ENCODE measurements at places on chromosomes 5 and 9.

DNA sequence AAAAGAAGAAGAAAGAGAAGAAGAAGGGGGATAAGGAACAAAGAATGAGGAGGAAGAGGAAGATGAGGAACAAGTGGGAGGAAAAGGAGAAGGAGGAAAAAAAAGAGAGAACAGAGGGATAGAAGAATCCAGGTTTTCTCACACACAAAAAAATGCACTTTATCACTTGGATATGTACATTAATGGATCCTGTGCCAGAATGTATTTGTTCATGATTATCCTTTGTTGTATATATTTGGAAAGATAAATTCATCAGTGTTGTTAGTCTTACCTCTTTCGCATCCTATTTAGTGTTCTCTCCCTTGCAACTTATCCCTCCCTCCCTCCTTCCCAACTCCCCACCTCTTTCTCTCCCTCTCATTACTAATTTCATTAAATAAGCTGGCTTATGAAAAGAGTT, 298.8 kb downstream of the SLCO4C1 start:
- DNase-seq = no peak

- no peak for DNase-seq
These were observed 1.6 kb downstream of the ORM1 start for GRCh38 chr9:114324492-114324891.

- no peak for DNase-seq
These were observed 912.3 kb downstream of the TAF11L14 start for GRCh38 chr5:18546591-18546990.

DNA sequence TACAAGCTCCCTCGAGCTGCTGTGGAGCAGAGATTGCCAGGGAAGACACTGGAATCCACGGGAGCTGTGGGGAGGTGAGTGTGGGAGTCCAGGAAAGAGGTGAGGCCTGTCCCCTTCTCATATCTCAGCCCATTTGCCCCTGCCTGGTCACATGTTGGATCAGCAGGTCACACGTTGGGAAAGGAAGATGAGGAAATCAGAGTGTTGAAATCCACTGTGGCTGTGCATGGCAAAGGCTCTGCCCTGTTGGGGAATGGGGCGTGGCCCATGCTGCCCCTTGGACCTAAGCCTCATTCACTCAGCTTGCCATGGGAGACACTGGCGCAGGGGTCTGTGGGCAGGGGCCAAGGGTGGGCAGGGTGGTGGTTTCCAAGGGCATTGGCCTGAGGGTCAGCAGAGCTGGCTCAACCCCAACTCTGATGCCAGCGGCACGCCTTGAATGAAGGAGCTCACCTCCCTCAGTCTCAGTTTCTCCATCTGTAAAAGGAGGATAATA, 85.4 kb upstream of the CPEB4 start:
- no peak for DNase-seq

DNA sequence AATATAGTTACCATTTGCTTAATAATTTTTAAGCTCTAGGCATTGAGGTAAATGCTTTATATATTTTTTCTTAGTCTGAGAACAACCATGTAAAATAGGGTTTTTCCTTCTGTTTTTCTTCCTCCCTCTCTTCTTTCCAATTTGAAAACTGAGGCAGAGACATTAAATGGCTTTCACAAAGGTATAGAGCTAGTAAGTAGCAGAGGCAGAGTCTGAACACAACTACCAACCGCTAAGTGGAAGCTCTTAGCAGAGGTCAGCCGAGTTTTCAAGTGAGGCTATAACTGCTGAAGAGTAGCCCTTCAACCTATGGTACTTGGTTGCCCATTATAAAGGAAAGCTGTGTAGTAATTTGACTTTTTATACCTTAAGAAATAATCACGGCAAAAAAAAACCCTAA, 187.1 kb downstream of the MEF2C start:
- DNase-seq = no peak

- no peak for DNase-seq
These were observed 355.4 kb upstream of the WWC1 start for GRCh38 chr5:167936022-167936421.

DNA sequence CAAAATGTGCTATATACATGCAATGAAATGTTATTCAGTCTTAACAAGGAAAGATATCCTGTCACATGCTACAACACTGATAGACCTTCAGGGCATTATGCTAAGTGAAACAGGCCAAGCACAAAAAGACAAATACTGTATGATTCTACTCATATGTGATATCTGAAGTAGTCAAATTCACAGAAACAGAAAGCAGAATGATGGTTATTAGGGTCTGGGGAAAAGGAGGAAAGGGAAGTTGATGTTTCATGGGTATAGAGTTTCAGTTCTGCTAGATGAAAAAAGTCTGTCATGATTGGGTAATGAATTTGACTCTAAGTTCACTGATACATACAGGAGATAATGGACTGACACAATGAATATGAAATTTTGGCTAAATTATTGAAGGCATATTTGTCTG, 11.2 kb upstream of the RIC1 start:
- no peak for DNase-seq

- no peak for DNase-seq
These were observed 278.9 kb upstream of the ACTBL2 start for GRCh38 chr5:57761513-57761912.

DNA sequence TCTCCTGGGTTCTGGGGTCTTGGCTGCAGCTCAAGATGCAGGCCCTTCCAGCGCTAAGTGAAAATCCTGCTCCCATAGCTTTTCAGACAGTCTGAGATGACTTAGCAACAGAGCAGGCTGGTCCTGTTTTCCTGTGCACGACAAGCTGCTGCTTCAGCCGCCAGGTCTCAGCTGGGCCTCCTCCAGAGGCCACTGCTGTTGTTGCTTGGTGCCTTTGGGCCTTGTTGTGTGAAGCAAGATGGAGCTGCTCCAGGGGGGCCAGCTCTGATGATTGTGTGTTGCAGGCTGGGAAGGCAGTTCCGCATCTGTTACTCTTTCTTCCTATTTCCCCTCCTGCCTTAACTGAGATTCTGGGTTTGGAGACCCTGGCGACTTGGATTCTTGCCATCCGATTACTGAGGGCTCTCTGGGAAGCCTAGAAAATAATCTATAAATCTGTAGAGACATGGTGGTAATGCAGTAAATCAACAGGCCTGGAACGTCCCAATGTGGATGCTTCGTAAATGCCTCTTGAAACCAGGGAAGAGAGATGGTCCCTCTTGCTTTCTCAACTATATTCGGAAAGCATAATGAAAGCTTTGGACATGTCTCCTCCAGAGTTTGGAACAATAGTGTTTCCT, 3.2 kb downstream of the MAP1B start:
- no peak for DNase-seq

GRCh38 chr9:111154081-111154562, 115.9 kb upstream of the LPAR1 start:
- DNase-seq = no peak

- DNase-seq = no peak
These were observed 46.8 kb upstream of the NOTCH1 start for GRCh38 chr9:136592666-136593065.

DNA sequence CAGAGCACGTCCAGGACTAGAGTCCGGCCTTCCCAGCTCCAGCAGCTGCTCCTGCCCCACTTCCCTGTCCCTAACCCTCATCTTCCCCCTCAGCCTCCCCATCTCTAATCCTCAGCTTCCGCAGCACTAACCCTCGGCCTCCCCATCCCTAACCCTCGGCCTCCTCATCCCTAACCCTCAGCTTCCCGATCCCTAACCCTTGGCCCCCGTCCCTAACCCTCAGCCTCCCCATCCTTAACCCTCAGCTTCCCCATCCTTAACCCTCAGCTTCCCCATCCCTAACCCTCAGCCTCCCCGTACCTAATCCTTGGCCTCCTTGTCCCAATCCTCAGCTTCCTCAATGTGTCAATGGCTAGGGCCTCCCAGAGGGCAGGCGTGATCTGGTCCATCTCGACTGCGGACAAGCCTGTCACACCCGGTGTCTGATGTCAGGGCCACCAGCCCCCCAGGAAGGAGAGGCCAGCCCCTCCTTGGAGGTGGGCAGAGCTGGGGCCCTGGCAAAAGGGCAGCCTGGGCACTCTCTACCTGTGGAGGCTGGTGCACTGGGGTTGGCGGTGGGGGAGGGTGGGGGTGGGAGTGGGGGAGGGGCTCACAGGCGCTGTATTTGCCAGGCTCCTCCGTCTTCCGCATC, 1.4 kb downstream of the OBP2B start:
- no peak for DNase-seq

- DNase-seq = no peak
These were observed 19.5 kb downstream of the ERAP1 start for GRCh38 chr5:96788112-96788749.

DNA sequence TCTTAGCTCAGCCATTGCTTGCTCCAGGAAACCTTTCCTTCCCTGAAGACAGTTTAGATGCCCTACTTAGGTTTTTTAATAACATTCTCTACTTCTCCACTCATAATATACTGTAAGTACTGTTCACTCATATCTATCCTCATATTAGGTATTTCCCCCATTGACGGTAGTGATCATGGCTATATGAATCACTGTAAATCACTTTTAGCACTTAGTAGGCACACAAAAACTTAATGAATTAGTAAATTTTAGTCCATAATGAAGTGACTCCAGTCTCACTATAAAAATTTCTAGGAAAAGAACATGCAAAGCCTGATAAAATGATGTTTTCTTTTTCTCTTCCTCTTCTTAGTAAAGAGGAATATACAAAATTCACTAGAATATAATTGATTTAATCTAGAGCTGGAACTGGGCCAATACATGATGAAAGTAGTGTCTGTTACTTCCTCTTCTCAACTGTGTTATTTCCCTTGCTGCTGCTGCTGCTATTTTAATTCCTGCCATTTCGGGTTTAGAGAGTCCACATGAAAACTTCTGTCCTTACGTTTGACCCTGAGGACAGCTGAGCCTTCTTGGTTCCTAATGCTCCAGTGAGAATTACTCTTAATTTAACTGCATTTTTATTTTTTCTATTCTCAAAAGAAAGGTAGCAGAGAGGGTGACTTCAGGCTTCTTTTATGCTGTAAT, 73.5 kb downstream of the LNPEP start:
- no peak for DNase-seq

Measured in stimulated activated CD4-positive, alpha-beta T cell treated with anti-CD3 and anti-CD28 coated beads, Interleukin-4, amount 100 ng/mL, for 4 hours (primary cell).